ENCODE measurements at places on chromosomes 6 and 20.

GRCh38 chr20:11235058-11235457 is 561.3 kb upstream of the JAG1 start:
- no peak for DNase-seq

DNA sequence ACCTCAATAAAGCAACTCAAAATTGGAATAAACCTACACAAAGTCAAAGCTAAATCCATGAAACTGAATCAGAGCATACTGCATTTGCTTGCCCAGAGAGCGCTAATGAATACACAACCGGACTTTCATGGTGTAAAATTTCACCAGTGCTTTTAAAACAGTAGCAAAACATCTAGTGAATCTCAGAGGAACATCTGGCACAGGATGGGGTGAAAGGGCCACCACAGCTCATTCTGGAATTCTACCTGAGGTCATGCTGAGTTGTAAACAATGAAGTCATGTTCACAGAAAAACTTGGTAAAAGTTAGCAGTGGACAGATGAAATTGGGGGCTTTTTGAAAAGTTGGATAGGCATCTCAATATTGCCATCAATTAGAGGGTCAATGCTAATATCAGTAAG is 125.6 kb upstream of the STXBP5 start:
- no peak for DNase-seq

- DNase-seq: no peak
Observed at GRCh38 chr6:5736016-5736738, 270.5 kb downstream of the NRN1 start.

DNA sequence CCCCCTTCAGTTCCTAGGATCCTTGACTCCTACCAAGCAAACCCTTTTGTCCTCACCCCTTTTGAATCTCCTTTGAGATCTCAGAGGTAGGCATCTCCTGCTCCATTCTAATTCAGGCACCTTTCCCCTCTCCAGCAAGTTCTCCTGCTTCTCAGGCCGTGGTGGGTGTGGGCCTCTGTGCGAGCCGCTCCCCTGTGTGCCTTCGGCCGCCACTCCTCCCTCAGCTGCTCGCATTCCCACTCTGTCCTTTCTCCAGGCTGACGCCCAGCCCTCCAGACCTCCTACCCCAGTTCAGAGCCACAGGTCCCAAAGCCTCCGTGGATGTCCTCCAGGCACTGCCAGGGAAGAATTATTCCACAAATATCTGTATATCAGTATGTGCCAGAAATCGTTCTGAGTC is 19.7 kb upstream of the RPS6KA2 start:
- no peak for DNase-seq

GRCh38 chr6:14053811-14054210 is 63.8 kb upstream of the CD83 start:
- no peak for DNase-seq

- DNase-seq: no peak
Observed at GRCh38 chr20:57517904-57518303, 7.0 kb downstream of the CTCFL start.

DNA sequence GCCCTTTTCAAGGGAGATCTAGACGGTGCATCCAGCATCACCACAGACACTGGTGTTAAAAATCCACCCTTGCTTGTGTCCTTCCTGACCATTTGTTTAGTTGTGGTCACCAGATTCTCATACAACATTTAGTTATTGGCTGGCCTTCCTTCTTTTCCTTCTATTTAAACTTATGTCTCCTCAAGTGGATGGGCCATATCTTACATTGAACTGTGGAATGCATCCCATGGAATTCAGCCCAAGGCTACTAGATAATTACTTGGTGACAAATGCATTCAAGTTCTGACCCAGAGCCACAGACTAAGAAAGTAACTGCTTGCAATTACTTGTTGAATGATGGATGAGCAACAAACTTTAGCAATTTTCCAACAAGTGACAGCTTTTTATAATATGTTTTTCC is 198.9 kb upstream of the SSTR4 start:
- no peak for DNase-seq

- no peak for DNase-seq
Observed at GRCh38 chr20:55761100-55761499, 244.2 kb downstream of the CBLN4 start.

- DNase-seq: no peak
Observed at GRCh38 chr6:7914991-7915789, 4.6 kb upstream of the TXNDC5 start.

DNA sequence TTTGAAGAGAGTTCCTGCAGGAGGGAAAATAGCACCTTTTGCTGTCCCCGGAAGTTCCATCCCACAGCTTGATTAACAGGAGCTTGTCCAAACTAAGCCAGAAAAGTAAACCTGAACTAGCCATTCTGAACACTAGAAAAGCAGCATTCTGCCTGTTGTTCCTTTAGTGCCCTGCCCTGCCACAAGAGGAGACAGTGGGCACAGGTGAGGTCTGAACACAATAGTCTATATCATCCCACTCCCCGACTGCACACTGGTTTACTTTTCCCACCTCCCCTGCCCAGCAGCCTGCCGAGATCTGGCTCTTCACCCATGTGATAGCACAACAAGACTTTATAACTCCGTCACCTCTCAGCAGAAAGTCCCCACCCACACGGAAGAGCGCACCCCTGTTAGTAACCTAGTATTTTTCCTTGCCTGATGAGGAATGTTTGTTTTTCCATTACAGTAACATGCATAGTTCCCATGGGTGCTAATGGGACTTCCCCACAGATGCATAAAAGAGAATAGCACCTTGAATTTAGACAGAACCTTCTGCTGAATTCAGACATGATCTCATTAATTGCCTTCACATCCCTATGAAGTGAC is 59.7 kb downstream of the TFAP2A start:
- no peak for DNase-seq

DNA sequence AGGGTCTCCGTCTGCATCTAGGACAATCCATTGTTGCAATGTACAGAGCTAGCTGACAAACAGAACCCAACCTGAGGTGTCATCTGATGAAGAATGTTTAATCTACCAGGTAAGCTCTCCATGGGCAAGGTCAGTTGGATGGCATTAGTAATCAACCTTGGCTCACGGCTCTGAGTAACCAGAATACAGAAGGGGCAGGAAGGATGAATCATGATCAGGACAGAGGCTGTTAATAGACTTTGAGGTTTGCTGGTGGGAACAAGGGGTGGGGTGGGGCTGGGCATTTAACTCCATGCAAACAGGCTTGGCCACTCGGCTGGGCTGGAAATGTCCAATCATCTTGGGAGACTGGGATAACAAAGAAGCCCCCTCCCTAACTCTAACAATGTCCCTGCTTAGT is 77.1 kb upstream of the MRPS10 start:
- DNase-seq: no peak

- no peak for DNase-seq
Observed at GRCh38 chr6:52489881-52490280, 69.7 kb downstream of the EFHC1 start.

- DNase-seq: no peak
Observed at GRCh38 chr6:17839513-17840223, 132.9 kb upstream of the NUP153 start.

DNA sequence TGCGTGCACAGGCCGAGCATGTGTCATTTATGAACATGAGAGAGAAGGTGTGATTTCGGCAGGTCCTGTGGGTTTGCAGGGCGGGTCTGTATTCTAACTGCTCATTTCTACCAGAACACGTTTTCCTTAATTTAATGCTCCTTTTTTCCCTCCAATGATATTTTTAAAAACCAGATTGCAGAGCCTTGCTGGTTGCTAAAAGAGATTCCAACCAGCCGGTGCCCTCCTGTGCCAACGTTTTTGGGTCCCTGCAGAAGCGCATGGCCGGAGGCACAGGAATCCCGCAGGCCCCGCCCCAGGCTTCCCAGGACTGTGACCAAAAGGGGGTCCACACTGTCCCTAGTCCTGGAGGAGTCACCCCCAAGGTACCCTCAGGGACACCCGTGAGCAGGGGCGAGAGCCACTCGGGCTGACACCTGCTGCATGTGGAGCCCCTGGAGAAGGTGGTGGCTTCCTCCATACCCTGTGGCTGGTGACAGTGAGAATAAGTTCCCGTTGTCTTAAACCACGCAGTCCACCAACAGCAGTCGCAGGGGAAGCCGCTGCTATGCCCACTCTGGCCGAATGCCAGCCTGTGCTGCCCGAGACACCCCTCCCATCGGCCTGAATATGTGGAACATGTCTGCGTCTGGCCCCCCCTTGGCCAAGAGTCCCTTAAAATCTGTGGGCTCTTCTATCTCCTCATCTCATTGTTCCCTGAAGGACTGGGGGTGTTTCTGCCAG is 15.7 kb upstream of the NTSR1 start:
- DNase-seq: no peak

- no peak for DNase-seq
Observed at GRCh38 chr6:29745855-29746449, 22.7 kb downstream of the HLA-F start.

- DNase-seq: no peak
Observed at GRCh38 chr6:14178083-14178445, 60.5 kb downstream of the CD83 start.

GRCh38 chr20:56516631-56517030 is 7.9 kb upstream of the FAM209A start:
- no peak for DNase-seq

GRCh38 chr20:59258221-59258621 is 42.2 kb upstream of the EDN3 start:
- no peak for DNase-seq

GRCh38 chr6:149176971-149177667 is 140.4 kb upstream of the TAB2 start:
- DNase-seq: no peak

- DNase-seq: no peak
Observed at GRCh38 chr20:36308986-36309385, 2.8 kb downstream of the DLGAP4 start.

GRCh38 chr6:79776076-79776475 is 144.9 kb downstream of the SH3BGRL2 start:
- no peak for DNase-seq

GRCh38 chr6:159969921-159970320 is 1.0 kb downstream of the IGF2R start:
- no peak for DNase-seq

- DNase-seq: no peak
Observed at GRCh38 chr20:22752324-22752723, 168.0 kb upstream of the FOXA2 start.

DNA sequence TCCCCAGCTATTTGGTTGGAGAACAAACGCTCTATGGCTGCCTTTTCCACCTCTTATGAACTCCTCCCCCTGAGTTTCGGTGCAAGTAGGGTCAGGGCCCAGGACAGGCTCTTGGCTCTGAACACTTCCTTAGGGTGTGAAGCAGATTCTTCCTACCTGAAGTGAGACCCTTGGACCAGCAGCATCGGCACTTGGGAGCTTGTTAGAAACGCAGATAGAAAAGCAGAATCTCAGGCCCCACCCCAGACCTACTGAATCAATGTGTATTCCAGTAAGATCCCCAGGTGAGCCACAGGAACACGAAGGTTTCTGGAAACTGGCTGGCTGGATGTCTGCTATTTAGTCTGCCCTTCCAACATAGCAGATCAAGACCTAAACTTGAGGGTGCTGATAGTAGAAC is 3.2 kb downstream of the FAM50B start:
- no peak for DNase-seq

DNA sequence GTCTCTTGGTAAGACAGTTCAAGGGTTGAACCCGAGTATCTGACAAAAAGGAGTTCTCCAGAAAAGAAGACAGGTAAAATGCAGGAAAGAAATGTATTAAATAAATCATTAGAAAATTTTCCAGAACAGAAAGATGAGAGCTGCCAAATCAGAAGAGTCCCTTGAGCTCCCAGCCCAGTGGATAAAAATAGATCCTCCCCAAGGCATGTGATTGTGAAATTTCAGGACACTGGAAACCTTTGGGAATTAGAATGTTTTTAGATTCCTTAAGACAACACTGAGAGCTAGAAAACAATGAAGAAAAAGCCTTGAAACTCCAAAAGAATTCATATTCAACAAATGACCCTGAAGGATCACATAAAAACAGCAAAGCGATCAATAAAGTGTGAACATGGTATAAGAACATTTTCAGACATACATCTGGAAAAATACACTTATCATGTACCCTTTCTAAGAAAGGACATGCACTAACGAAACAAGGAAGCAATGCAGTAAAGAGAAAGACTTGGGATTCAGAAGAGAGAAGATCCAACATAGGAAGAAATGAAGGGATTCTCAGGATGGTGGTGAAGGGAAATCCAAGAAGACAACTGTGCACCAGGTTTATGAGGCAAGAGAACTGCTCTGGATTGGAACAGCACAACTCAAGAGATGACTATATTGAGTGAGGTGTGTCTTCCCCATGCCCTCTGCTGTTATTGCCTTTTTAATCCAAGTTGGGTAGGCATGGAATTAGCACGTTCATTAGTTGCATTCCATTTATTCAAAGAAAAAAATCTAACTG is 390.4 kb downstream of the SYNE1 start:
- no peak for DNase-seq

GRCh38 chr6:151524059-151524458 is 30.2 kb downstream of the CCDC170 start:
- no peak for DNase-seq

GRCh38 chr6:444653-445275 is 53.2 kb downstream of the IRF4 start:
- DNase-seq: no peak

DNA sequence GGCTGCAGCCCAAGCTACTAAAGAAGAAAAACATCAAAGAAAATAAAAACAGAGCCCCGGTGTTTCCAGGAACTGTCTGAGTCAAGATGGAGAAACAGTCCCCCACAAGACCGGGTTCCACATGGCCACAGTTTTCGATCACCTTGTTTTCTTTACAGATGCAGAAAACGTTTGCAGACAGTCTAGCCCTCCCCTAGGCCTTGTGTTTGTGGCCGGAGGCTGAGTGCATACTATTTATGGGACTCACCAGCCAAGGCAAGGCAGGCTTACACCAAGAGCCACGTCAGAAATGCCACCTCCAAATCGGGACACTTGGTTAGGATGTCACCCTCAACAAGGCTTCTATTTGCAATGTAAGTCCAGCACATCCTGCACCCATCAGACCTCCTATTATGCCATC is 97.3 kb downstream of the BMP7 start:
- DNase-seq: no peak

- no peak for DNase-seq
Observed at GRCh38 chr6:159831373-159831679, 31.2 kb downstream of the PNLDC1 start.

GRCh38 chr6:109454496-109455436 is 806 bp downstream of the MICAL1 start:
- peak; percentile 33 for DNase-seq

DNA sequence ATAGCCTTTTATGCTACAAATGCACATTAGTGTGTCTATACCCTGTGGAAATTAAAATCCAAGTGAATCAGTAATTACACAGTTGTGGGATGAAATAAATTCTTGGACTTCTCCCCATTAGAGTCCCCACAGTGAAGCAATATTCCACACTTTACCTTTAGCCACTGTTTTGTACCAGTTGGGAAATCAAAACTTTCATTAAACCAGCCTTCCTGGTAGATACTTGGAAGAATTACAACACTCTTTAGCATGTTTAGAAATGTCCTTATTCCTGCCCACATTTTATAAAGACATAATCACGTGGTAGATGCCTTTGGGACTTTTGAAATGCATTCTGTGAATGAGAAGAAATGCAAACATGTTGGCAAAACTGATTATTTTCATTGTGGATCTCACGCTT is 49.0 kb upstream of the ANKEF1 start:
- no peak for DNase-seq

- DNase-seq: no peak
Observed at GRCh38 chr6:80435457-80435856, 329.0 kb downstream of the BCKDHB start.
